ENCODE measurements at places on chromosomes 4 and X. TPM values are rescaled to one million over a fixed set of nuclear protein-coding genes. Genes with fewer than 3 reads are reported as not detected.

- peak; percentile 96 for DNase-seq
Observed at GRCh38 chr4:186724058-186724863, 605 bp upstream of the FAT1 start.

DNA sequence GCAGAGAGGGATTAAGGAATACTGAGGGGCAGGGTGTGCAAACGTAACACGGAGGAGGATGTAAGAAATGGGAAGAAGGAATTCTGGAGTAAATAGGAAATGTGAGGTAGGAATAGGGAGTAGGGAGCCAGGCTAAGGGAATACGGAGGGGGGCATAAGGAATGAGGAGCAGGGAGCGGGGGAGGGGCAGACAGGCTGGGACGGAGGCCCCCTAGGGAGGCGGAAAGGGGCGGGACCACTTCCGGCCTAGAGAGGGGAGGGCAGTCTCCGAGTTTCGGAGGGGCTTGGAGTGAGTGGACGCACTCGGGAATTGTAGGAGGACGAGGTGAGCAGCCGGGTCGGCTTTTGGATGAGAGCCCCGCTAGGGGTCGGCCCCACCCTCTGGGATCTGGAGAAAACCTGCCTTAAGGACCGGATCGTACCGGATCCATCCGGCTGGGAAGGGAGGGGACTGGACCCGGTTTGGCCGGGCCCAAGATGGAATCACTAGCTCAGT is 612 bp downstream of the MAGED2 start:
- peak; percentile 82 for DNase-seq

DNA sequence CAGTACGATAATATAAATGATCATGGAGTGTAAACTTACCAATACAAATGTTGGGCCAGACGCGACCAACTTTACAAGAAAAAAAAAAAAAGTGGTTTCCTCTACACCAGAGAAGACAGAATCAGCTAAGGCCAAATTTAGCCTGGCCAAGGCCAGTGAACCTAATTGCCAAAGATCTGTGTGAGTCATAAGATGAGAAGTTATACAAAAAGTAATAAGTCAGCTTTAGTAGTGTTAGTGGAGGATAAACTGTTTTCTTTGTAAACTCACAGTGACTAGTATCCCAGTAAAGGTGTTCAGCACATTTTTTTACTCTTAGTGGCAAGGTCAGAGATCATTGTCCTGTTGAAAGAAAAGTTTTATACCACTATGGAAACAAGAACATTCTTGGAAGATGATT is 531.4 kb upstream of the TECRL start:
- no peak for DNase-seq

GRCh38 chr4:95251568-95251967 is 297.2 kb downstream of the UNC5C start:
- DNase-seq: no peak

DNA sequence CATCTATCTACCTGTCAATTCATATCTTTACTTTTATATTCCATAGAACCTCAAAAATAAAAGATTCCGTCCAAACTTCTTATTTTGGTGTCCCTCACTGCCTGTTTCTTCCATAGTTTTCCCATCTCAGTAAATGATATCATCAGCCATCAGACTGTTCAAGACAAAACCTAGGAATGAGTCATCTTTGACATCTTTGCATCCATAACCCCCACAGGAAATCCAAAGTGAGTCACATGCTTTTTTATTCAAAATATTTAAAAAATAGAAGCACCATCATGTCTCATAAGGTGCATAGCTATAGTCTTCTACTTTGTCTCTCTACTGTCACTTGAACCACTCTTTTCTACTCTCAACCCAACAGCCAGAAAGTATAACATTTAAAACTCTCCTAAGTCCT is 29.9 kb upstream of the CXXC4 start:
- DNase-seq: no peak

DNA sequence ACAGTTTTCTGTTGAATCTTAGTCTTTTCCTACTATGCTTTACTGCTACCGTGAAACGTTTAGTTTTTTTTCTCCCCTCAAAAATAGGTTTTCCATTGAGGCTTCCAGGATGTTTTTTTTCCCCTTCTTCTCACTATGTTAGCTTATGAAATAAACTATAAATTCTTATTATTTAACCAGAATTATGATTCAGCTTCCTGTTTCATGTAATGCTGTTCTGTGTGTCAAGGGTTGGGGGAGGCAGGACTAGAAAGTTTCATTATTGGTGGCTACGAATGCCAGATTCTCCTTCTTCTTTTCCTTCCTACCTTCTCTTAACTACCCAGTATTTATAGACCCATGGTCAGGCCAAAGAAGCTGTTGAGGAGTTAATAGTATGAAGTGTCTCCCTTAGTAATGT is 11.8 kb downstream of the CLCN5 start:
- DNase-seq: peak; percentile 67

- DNase-seq: peak; percentile 85
Observed at GRCh38 chr4:154626793-154627484, 14.5 kb upstream of the FGG start.

DNA sequence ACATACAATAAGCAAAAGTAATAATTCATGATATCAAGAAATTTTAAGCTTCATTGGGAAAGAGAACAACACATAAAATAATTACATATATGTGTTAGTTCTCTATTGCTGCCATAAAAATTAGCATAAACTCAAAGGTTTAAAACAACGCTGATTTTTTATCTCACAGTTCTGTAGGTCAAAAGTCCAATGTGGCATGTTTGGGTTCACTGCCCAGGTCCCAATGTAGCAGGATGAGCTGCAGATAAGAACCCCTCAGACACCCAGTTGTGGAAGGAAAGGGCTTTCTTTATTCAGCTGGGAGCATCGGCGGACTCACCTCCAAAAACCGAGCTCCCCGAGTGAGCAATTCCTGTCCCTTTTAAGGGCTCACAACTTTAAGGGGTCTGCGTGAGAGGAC is 13.1 kb upstream of the MAGEB16 start:
- DNase-seq: no peak

DNA sequence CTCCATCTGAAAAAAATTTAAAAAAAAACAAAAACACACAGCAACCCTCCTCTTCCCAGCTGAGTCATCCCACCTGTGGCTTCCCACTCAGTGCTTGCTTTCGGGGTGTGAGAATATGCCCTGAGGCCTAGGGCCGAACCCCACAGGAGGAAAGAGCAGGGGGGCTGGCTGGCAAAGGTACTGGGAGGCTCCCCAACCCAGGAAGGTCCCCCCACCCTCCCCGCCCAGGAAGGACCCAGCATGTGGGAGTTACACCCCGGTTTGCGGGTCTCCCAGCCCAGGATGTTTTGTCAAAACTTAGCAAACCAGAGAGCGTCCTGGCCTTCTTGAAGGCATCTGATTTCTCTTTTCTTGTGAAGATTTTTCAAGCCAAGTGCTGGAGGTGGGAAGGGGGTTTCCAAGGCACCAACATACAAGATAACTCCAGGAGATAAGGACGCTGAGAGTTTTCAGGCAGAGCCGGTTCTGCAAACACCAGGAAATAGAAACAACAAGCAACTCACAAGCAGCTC is 25.7 kb upstream of the CSF2RA start:
- DNase-seq: peak; percentile 68

GRCh38 chr4:159697322-159698283 is 594.7 kb downstream of the RAPGEF2 start:
- DNase-seq: no peak

DNA sequence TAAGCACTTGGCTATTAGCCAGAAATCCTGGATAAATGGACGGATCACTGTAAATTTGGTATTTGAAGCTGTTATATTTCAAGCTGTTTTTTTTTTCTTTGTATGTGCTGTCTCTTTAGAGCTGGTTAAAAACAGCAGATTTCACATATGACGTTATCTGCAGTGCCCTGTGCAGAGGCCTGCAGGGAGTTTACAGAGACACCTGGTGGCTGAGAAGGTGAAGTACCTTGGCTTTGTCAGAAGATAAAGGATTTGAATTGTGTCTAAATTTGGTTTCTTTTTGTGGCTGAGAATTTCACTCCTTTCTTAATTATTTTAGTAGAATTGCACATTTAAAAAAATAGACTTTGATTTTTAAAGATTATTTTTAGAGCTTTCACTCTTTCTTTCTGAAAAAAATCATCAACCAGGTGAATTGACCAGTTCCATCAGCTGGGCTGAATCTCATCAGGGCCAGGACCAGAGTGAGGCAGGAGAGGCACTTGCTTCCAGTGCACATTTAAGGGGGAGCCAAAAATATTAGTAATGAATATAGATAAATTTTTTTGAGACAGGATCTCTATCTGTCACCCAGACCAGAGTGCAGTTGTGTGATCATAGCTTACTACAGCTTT is 9.6 kb upstream of the CHRNA9 start:
- DNase-seq: peak; percentile 70

DNA sequence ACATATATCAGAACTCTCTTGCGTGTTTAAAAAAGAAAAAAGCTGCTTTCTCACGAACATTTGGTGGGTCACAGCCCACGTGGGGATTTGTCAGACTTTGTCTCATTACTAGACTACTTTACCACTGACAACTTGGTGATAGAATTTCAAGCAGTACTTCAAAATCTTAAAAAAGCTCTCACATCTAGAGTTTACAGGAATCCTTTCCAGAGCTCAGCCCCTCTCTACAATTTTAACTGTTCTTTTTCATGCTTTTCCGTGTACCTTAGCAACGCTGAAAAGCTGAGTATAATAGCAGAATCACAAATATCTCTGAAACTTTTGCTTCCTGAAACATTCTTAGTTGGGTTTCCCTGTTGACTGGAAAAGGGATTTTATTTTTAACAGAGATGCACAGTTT is 50.2 kb downstream of the SMAD1 start:
- DNase-seq: no peak

GRCh38 chrX:72366178-72366577 is 60.5 kb upstream of the CITED1 start:
- no peak for DNase-seq

DNA sequence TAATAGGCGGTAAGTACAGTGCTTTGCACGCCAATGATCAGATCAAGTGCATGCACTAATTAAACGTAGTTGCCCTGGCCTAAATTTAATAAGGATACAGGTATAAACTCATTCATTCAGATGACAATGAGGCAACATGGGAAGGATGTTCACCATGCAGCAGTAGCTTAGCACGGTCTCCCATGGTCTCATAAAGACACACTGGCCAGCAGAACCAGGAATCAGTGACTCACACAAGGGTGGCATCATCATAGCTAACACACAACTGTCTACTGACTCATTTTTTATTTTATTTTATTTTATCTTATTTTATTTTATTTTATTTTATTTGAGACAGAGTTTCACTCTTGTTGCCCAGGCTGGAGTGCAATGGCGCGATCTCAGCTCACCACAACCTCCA is 42.7 kb downstream of the TMEM156 start:
- DNase-seq: peak; percentile 78

DNA sequence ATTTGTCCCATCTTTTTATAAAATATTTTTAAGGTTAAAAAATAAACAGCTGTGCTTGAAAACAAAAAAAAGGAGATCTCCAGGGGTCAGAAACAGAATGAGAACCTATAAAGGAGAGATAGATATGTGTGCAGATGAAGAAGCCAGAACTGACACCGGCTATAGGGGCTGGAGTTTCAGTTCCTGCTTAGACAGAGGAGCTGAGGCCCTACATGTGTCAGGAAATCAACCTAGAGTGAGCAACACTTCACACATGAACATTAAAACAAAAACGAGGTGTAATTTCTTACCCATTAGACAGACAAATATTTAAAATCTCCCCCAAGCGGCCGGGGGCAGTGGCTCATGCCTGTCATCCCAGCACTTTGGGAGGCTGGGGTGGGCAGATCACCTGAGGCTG is 17.8 kb upstream of the HUWE1 start:
- no peak for DNase-seq

GRCh38 chrX:17743913-17744312 is 6.6 kb downstream of the SCML1 start:
- no peak for DNase-seq

GRCh38 chr4:82362565-82362964 is 11.2 kb downstream of the HNRNPD start:
- DNase-seq: no peak

DNA sequence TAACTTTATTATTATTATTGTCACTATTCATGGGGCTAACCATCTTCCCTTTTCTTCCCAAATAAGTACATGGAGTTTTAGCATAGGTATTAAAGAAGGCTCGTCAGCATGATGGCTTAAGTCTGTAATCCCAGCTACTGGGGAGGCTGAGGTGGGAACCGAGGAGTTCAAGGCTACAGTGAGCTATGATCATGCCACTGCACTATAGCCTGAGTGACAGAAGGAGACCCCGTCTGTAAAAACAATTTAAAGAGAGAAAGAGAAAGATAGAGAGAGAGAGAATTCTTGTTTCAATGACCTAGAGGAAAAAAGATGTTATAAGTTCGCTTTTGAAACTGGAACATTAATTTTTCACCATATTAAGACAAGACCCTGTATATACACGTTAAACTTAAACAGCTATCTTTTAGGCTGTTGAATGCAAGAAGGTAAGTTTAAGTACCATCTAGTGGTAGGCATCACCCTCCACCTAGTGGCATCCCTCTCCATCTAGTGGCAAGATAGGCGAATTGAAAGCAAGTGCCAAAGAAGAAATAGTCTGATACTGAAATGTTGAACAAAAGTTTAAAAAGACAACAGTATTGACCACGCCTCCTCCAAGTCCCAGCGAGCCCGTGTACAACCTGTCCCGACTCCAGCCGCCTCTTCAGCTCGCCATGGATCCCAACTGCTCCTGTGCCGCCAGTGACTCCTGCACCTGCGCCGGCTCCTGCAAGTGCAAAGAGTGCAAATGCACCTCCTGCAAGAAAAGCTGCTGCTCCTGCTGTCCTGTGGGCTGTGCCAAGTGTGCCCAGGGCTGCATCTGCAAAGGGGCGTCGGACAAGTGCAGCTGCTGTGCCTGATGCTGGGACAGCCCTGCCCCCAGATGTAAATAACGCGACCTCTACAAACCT is 26.0 kb upstream of the YTHDC1 start:
- peak; percentile 84 for DNase-seq

- DNase-seq: no peak
Observed at GRCh38 chr4:118823471-118823870, 12.5 kb downstream of the SEC24D start.

DNA sequence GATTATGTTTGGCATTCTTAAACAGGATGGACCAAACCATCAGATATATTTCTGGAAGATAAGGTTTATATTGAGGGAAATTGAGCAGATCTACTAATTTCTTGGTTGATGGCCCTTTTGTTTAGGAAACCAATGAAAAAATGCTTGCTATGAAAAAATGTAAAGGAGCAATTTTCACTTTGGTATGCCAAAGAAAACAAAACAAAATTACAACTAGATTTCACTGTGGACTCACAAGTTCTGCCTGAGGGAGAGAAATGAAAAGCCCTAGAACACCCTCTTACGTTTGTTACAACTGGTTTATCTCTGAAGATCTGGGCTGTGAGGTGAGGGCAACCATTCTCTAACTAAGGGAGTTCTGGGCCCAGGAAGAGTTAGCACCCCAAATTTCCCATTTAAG is 122.5 kb upstream of the IL15 start:
- no peak for DNase-seq

DNA sequence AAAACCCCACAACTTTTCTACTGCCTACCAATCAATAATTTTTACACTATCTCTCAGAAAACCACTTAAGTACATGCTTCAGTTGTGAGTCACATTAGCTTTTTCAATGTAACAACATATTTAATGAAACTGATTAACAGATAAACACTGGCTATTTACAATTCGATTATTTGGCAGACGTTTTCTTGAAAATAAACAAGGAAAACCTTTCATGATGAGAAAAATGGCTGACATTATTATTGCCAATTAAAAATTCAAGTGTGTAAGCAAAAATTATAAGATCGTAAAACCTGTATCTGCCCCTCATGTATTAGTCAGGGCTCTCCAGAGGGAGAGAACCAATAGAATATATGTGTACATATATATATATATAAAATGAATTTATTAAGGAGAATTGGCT is 1555.5 kb upstream of the IGFBP7 start:
- peak; percentile 37 for DNase-seq

The TNIP3 gene
- total RNA-seq: 0.59 TPM

The HERC6 gene
- total RNA-seq: 12.4 TPM

The GYPE gene
- total RNA-seq: 0.29 TPM

The SCD5 gene
- 9.4 TPM for total RNA-seq

The USP26 gene
- not detected for total RNA-seq

The MAPK10 gene
- total RNA-seq: 12.1 TPM
